CD4-positive, alpha-beta T cell treated with Interferon alpha-2 for 1 hour (primary cell): ENCODE measurements at places on chromosomes 3 and 15.
A peak's percentile ranks its signal among the peaks of the same experiment; 100 is the strongest.

DNA sequence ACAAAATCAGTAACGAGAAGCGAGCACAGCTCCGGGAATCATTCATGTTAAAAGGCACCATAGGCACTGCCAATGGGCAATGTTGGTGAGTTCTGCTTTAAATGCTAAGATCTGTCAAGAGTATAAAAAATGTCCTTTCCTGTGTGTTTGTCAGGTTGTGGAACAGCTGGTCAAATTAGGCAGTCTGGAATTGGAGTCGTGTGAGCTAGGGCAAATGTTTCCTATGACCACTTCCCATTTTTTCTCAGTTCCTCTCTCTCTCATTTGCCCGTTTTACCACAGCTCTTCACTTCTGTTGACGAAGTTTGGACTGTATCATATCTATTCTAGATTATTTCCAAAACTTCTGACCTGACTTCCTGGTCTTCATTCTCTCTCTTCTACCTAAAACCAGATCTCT lies 60.8 kb upstream of the GOLIM4 start:
- no peak for DNase-seq

- no peak for DNase-seq
Measured at GRCh38 chr15:84766461-84767035, 18.2 kb downstream of the ZNF592 start.

DNA sequence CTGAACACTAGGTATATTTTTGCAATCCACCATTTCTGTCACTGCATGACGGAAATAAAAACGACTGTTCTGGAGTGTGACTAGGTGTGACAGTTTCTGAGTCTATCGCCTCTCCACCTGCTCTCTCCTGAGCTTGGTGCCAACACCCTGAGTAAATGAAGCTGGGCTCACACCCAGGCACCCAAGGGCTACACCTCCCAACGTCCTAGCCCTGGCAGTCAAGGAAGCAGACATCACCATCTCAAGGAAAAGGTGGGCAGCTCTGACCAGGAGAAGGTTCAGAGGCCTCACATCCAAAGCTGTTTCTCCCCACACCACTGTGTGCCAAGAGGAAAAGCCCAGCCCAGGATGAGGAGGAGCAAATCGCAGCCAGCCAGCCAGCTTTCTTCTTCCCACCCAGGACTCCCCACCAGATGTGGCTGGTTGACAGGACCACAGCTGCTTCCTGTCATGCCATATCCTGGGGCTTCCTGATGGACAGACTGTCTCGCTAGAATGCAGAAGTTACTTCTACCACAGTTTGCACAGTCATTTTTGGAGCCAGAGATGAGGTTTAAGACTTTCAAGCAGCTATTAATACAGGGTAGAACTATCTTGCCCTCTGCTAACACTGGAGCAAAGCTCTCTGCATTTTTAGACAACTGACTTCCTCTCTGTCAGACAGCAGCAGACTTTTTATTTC lies 3.3 kb downstream of the SCAMP2 start:
- DNase-seq = peak; percentile 47

GRCh38 chr15:92541291-92542200 lies 114.0 kb downstream of the FAM174B start:
- no peak for DNase-seq

DNA sequence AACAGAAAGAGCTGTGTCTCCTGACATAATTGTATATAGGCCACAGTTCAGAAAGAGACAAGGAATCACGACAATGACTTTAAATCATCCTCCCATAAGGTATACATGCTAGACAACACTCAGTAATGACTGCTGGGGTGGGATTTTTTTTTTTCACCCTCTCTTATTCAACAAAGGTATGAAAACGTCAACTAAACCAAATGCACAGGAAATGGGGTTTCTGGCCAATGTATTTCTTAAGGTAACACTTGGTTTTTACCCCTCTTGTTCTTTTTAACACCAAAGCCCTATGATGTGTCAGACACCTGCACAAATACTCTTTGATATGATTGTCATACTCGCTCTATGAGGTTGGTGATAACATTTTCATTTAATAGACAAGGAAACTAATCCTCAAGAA lies 78.3 kb downstream of the MCF2L2 start:
- peak; percentile 48 for DNase-seq
